Activated CD8-positive, alpha-beta T cell treated with anti-CD3 and anti-CD28 coated beads for 36 hours (primary cell): ENCODE measurements at places on chromosomes 12 and 14. TPM values are rescaled to one million over a fixed set of nuclear protein-coding genes. Genes with fewer than 3 reads are reported as not detected.

Gene TSPAN11
- total RNA-seq, result not detected

GRCh38 chr14:52988139-52988538 lies 37.3 kb upstream of the FERMT2 start:
- no peaks in the 10 kb centered on the region for H3K36me3 ChIP-seq
- DNase-seq, result no peak
- peaks cover 2% of the 10 kb centered on the region for H3K27me3 ChIP-seq
- no peak overlapping the region for H3K4me3 ChIP-seq
- H3K27ac ChIP-seq, result no peak overlapping the region

GRCh38 chr14:68892961-68893360 lies 86.1 kb downstream of the ACTN1 start:
- no peaks in the 10 kb centered on the region for H3K27me3 ChIP-seq
- DNase-seq, result no peak
- H3K27ac ChIP-seq, result no peak overlapping the region
- no peak overlapping the region for H3K4me3 ChIP-seq
- H3K36me3 ChIP-seq, result peaks cover 50% of the 10 kb centered on the region
- peaks cover 19% of the 10 kb centered on the region for H3K4me1 ChIP-seq

Gene COCH
- 5.8 TPM for total RNA-seq

- H3K4me3 ChIP-seq, result peak within 1 kb of the TSS; percentile 75
- DNase-seq, result peak; percentile 75
- H3K27me3 ChIP-seq, result peaks cover 18% of the 10 kb centered on the region
- peak within 1 kb of the TSS; percentile 25 for H3K27ac ChIP-seq
- peaks cover 14% of the 10 kb centered on the region for H3K4me1 ChIP-seq
Measured at GRCh38 chr12:122203301-122204166, at the start of gene B3GNT4. TSS of gene B3GNT4 (plus strand) at chr12:122203709. CDS start at chr12:122204619, 910 bp downstream.

Gene KRT75
- not detected for total RNA-seq

DNA sequence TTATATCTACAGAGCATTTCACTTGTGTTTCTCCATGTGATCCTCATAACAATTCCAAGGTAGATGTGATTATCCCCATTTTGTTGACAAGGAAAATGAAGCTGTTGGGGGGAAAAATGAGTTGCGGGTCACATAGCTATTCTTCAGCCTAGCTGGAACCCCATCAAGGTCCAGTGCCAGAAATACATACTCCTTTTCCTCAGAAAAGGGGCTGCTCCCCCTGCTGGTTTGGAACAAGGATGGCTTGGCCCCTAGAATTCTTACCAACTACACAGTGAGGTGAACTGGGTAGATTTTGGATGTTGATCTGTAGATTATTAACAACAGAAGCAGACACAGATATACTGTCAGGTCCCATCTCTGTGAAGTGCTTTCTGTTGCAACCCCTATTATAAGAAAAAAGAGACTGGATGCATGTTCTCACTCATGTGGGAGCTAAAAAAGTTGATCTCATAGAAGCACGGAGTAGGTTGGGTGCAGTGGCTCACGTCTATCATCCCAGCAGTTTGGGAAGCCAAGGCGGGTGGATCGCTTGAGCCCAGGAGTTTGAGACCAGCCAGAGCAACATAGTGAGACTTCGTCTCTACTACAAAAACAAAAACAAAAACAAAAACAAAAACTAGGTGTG lies 8.9 kb downstream of the IKZF4 start:
- H3K4me3 ChIP-seq, result no peak overlapping the region
- H3K4me1 ChIP-seq, result peaks cover 47% of the 10 kb centered on the region
- peaks cover 67% of the 10 kb centered on the region for H3K36me3 ChIP-seq
- H3K27ac ChIP-seq, result peak overlapping the region; percentile 80

Gene ANO2
- total RNA-seq, result not detected

Gene ANO4
- not detected for total RNA-seq

DNA sequence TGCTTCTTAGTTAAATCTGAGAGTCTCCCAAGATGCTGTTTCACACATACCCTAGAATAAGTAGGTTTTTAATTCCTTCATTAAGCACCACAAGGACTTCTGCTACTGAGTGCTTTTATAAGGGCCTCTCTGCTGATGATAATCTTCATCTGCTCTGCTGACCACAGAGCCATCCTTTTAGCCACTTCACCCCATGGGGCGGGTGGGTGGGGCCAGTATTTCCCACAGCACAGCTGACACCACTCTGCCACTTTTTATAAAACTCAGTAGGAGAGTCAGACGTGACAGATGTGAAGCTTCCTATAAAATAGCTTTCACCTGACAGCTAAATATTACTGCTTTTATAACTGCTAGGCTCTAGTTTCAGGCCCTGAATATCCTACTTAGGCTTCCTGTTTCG lies 20.3 kb downstream of the FCF1 start:
- H3K4me3 ChIP-seq, result no peak overlapping the region
- DNase-seq, result no peak
- no peak overlapping the region for H3K27ac ChIP-seq
- no peaks in the 10 kb centered on the region for H3K27me3 ChIP-seq

- H3K4me1 ChIP-seq, result peaks cover 40% of the 10 kb centered on the region
- DNase-seq, result peak; percentile 51
- H3K4me3 ChIP-seq, result peak overlapping the region; percentile 82
- peak overlapping the region; percentile 63 for H3K27ac ChIP-seq
- H3K36me3 ChIP-seq, result peaks cover 19% of the 10 kb centered on the region
Measured at GRCh38 chr14:57390806-57391516, 575 bp downstream of the NAA30 start.

DNA sequence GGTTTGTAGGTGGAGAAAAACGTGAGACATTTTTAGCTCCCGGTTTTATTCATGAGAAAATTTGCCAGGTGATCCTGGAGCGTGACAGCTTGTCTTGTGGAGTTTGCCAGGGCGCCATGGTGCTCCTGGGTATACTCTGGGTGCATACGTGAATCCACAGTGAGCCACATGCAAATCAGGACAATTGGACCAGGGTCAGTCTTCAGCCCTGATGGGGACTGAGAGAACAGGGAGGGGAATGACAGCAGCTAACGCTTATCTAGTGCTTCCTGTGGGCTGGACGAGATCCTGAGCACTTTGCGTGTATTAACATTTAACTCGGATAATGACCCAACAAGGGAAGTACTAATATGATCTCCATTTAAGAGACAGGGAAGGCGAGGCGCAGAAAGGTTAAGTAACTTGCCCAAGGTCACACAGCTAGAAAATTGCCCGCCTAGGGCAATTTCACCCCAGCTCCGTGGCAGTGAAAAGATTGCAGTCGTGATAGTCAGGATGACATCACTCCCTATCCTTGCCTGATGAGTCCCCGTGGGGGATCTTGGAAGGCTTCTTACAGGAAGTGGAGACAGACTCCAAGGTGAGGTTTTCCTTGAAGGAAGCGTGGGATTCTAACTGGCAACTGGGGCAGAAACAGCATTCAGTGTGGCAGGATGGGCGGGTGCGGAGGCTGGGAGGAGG lies 118.4 kb upstream of the NCOR2 start:
- no peak overlapping the region for H3K27ac ChIP-seq
- H3K4me3 ChIP-seq, result no peak overlapping the region
- no peaks in the 10 kb centered on the region for H3K27me3 ChIP-seq
- peaks cover 36% of the 10 kb centered on the region for H3K4me1 ChIP-seq

- no peak overlapping the region for H3K4me3 ChIP-seq
- no peak for DNase-seq
- H3K36me3 ChIP-seq, result no peaks in the 10 kb centered on the region
- peaks cover 2% of the 10 kb centered on the region for H3K4me1 ChIP-seq
- H3K27ac ChIP-seq, result no peak overlapping the region
Measured at GRCh38 chr12:48366131-48366530, 15.4 kb upstream of the ZNF641 start.

GRCh38 chr14:29999013-29999539 lies 71.4 kb upstream of the PRKD1 start:
- no peaks in the 10 kb centered on the region for H3K4me1 ChIP-seq
- no peak for DNase-seq
- H3K27me3 ChIP-seq, result no peaks in the 10 kb centered on the region
- no peak overlapping the region for H3K27ac ChIP-seq

- no peak for DNase-seq
- peaks cover 11% of the 10 kb centered on the region for H3K36me3 ChIP-seq
Measured at GRCh38 chr14:102986810-102987579, 64.5 kb downstream of the AMN start.

Gene TCHP
- 21.0 TPM for total RNA-seq

Gene AQP2
- total RNA-seq, result not detected

Gene GARIN6
- not detected for total RNA-seq

DNA sequence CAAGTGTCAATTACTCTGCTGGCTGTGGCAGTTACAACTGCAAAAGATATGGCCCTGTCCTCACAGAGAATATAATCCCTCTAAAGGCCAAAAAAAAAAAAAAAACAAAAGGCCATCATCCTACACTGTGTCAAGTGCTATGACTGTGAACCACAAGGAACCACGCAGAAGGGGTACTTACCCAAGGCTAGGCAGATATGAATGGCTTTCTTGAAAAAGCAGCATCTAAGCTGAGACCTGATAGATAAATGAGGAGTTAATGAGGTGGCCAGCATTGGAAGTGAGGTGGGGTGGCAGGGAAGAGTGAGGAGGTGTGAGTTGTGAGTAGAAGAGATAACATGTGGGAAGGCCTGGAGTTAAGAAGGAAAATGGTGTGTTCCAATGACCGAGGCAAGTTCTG lies 16.4 kb upstream of the IL22 start:
- peak; percentile 41 for DNase-seq
- H3K4me1 ChIP-seq, result peaks cover 28% of the 10 kb centered on the region
- H3K4me3 ChIP-seq, result no peak overlapping the region
- no peak overlapping the region for H3K27ac ChIP-seq
- H3K27me3 ChIP-seq, result peaks cover 15% of the 10 kb centered on the region

- peaks cover 21% of the 10 kb centered on the region for H3K4me1 ChIP-seq
- H3K36me3 ChIP-seq, result peaks cover 27% of the 10 kb centered on the region
- DNase-seq, result no peak
Measured at GRCh38 chr12:47841910-47842309, 22.2 kb upstream of the HDAC7 start.

Gene SMIM41
- not detected for total RNA-seq

Gene DEGS2
- 2.6 TPM for total RNA-seq

Gene ASCL1
- not detected for total RNA-seq

DNA sequence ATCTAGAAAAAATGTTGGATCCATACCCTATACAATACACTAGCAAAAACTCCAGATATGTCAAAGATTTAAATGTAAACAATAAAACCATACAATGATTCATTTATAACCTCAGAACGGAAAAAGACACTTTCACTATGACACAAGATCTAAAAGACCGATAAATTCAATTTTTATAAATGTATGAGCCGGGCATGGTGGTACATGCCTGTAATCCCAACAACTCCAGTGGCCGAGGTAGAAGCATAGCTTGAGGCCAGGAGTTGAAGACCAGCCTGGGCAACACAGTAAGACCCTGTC lies 2.5 kb upstream of the SOS2 start:
- H3K27ac ChIP-seq, result peak overlapping the region; percentile 62
- H3K36me3 ChIP-seq, result peaks cover 6% of the 10 kb centered on the region
- H3K4me3 ChIP-seq, result peak overlapping the region; percentile 49
- H3K27me3 ChIP-seq, result no peaks in the 10 kb centered on the region
- H3K4me1 ChIP-seq, result peaks cover 26% of the 10 kb centered on the region

GRCh38 chr12:120690978-120691377 lies 4.0 kb downstream of the MLEC start:
- peaks cover 45% of the 10 kb centered on the region for H3K4me1 ChIP-seq
- DNase-seq, result no peak
- H3K27me3 ChIP-seq, result no peaks in the 10 kb centered on the region
- H3K36me3 ChIP-seq, result peaks cover 24% of the 10 kb centered on the region
- no peak overlapping the region for H3K4me3 ChIP-seq

DNA sequence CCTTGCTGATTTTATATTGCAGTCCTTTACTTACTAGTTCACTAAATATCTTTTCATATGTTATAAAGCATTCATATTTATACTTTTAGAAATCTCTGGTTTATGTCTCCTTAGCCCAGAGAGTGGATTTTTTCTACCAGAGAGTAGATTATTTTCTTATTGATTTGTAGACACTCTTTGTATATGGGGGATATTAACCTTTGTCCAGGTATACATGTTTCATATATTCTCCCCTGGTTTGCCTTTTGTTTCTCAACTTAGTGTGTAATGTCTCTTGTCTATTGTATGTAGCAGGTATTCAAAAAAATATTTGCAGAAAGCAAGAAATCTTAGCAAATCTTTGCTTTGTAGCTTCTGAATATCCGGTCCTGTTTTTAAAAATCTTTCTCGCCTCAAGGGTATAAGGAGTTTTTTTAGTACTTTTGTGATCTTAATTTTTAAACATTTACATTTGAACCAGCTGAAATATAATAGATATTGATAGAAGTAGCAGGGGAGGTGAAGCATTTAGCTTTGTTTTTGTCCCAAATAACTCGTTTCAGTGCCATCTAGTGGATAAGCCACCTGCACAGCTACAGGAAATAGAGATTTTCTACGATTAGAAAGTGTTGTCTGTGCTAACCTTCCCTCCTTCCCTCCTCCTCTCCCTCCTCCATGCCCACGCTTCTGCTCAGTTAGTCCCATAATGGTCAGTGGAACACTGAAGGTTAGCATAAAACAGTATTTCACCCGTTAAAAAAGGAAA lies 97.0 kb downstream of the PHETA1 start:
- peaks cover 4% of the 10 kb centered on the region for H3K27me3 ChIP-seq
- H3K36me3 ChIP-seq, result no peaks in the 10 kb centered on the region
- H3K4me3 ChIP-seq, result no peak overlapping the region
- DNase-seq, result peak; percentile 6
- H3K4me1 ChIP-seq, result no peaks in the 10 kb centered on the region
- H3K27ac ChIP-seq, result no peak overlapping the region

Gene ADAM20
- 0.45 TPM for total RNA-seq

- no peaks in the 10 kb centered on the region for H3K36me3 ChIP-seq
- no peak for DNase-seq
- H3K27ac ChIP-seq, result no peak overlapping the region
- no peaks in the 10 kb centered on the region for H3K27me3 ChIP-seq
- H3K4me3 ChIP-seq, result no peak overlapping the region
Measured at GRCh38 chr14:35963209-35963608, 137.1 kb downstream of the BRMS1L start.

- H3K27me3 ChIP-seq, result no peaks in the 10 kb centered on the region
- no peak overlapping the region for H3K27ac ChIP-seq
- no peaks in the 10 kb centered on the region for H3K36me3 ChIP-seq
- H3K4me3 ChIP-seq, result no peak overlapping the region
Measured at GRCh38 chr14:26088275-26088674, 509.6 kb downstream of the NOVA1 start.

- H3K4me1 ChIP-seq, result no peaks in the 10 kb centered on the region
- no peak overlapping the region for H3K27ac ChIP-seq
- DNase-seq, result no peak
- H3K27me3 ChIP-seq, result peaks cover 1% of the 10 kb centered on the region
- no peak overlapping the region for H3K4me3 ChIP-seq
- no peaks in the 10 kb centered on the region for H3K36me3 ChIP-seq
Measured at GRCh38 chr12:90989686-90990111, 15.1 kb downstream of the EPYC start.

- no peak overlapping the region for H3K4me3 ChIP-seq
- no peak overlapping the region for H3K27ac ChIP-seq
- no peaks in the 10 kb centered on the region for H3K36me3 ChIP-seq
- H3K27me3 ChIP-seq, result no peaks in the 10 kb centered on the region
- DNase-seq, result no peak
- no peaks in the 10 kb centered on the region for H3K4me1 ChIP-seq
Measured at GRCh38 chr12:18283831-18284230, 22.5 kb downstream of the PIK3C2G start.

- DNase-seq, result no peak
- no peaks in the 10 kb centered on the region for H3K36me3 ChIP-seq
- H3K27me3 ChIP-seq, result peaks cover 26% of the 10 kb centered on the region
- H3K4me1 ChIP-seq, result no peaks in the 10 kb centered on the region
Measured at GRCh38 chr12:15230137-15230536, 8.9 kb upstream of the RERG start.

Gene TCL1B
- total RNA-seq, result not detected
